ENCODE measurements at places on chromosomes 1 and 21.

- no peak overlapping the region for H3K4me3 ChIP-seq
- peak overlapping the region; percentile 84 for H3K27ac ChIP-seq
- no peaks in the 10 kb centered on the region for H3K36me3 ChIP-seq
- no peak for DNase-seq
- H3K4me1 ChIP-seq = peaks cover 45% of the 10 kb centered on the region
- no peaks in the 10 kb centered on the region for H3K27me3 ChIP-seq
Measured at GRCh38 chr1:198638441-198638840, 399 bp upstream of the PTPRC start.

DNA sequence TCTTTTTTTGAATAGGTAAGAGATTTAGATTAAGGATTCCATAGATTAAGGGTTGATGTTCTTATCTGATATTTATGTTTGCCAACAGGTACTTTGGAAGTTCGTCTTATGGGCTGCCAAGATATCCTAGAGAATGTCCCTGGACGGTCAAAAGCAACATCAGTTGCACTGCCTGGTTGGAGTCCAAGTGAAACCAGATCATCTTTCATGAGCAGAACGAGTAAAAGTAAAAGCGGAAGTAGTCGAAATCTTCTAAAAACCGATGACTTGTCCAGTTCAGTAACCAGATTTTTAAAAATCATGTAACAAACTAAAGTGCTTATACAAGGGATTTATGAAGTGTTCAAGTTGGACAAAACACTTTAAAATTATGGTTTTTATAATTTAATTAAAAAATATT, 100.5 kb downstream of the PKN2 start:
- peaks cover 80% of the 10 kb centered on the region for H3K36me3 ChIP-seq
- no peak overlapping the region for H3K27ac ChIP-seq
- H3K27me3 ChIP-seq = no peaks in the 10 kb centered on the region
- no peak overlapping the region for H3K4me3 ChIP-seq
- no peaks in the 10 kb centered on the region for H3K4me1 ChIP-seq

- no peak overlapping the region for H3K4me3 ChIP-seq
- H3K36me3 ChIP-seq = no peaks in the 10 kb centered on the region
- no peaks in the 10 kb centered on the region for H3K27me3 ChIP-seq
- DNase-seq = no peak
- no peaks in the 10 kb centered on the region for H3K4me1 ChIP-seq
- H3K27ac ChIP-seq = no peak overlapping the region
Measured at GRCh38 chr1:16012590-16013219, 5.1 kb downstream of the HSPB7 start.

- H3K4me1 ChIP-seq = no peaks in the 10 kb centered on the region
- H3K27me3 ChIP-seq = no peaks in the 10 kb centered on the region
- H3K27ac ChIP-seq = no peak overlapping the region
- peak; percentile 28 for DNase-seq
- H3K4me3 ChIP-seq = no peak overlapping the region
Measured at GRCh38 chr21:15592271-15592860, 137.4 kb upstream of the USP25 start.

GRCh38 chr1:12424087-12424529, 193.9 kb downstream of the DHRS3 start:
- H3K27me3 ChIP-seq = no peaks in the 10 kb centered on the region
- no peaks in the 10 kb centered on the region for H3K4me1 ChIP-seq
- peaks cover 4% of the 10 kb centered on the region for H3K36me3 ChIP-seq
- no peak overlapping the region for H3K27ac ChIP-seq
- no peak overlapping the region for H3K4me3 ChIP-seq
- DNase-seq = no peak

DNA sequence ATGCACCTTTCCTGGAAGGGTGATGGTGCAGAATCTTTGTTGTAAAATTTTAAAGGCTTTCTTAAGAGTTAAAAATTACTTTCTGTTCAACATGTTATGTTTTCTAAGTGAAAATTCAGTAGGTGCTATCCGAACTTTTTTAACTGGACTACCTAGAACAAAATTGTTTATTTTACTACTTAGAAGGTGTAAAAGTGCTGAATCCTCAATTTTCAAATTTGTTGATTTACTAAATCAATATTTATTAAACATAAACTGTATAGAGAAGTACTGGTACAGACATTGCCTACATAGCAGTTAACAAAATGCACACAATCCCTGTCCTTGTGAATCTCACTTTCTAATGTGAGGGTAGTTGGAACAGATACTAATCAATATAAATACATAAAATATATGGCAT, 277.5 kb downstream of the CTH start:
- H3K27ac ChIP-seq = no peak overlapping the region
- no peaks in the 10 kb centered on the region for H3K27me3 ChIP-seq
- H3K36me3 ChIP-seq = no peaks in the 10 kb centered on the region
- H3K4me3 ChIP-seq = no peak overlapping the region
- DNase-seq = no peak
